ENCODE measurements at places on chromosomes 6 and 20.

DNA sequence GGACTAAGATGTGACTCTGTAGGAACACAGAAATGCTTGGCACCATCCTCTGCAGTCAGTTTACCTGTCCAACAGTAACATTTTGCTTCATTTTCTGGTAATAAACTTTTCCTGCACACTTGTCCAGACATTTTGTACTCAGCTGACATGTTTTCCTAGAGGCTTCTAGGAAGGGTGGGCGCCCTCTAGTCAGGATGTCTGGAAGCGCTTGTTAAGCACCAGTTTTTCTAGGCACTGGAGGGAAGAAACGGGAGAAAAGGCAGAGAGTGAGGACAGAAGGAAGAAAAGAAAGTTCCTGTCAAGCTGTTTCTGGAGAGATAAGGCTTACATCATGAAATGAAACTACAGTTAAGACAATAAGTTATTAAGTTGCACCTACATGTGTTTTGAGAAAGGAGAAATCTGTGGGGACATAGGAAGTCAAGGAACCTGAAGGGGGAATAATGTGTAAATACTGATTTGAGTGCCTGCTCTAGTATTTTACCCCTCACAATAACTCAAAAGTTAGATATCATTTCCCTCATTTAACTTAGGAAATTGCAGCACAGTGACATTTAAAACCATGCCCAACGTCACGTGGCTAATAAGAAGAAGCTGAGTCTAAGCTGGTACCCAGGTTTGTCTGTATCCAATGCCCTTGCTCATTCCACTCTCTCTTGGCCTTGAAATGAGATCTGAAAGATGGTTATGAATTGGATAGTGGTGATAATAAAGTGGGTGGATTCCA is 42.7 kb upstream of the TNFRSF21 start:
- DNase-seq: no peak

DNA sequence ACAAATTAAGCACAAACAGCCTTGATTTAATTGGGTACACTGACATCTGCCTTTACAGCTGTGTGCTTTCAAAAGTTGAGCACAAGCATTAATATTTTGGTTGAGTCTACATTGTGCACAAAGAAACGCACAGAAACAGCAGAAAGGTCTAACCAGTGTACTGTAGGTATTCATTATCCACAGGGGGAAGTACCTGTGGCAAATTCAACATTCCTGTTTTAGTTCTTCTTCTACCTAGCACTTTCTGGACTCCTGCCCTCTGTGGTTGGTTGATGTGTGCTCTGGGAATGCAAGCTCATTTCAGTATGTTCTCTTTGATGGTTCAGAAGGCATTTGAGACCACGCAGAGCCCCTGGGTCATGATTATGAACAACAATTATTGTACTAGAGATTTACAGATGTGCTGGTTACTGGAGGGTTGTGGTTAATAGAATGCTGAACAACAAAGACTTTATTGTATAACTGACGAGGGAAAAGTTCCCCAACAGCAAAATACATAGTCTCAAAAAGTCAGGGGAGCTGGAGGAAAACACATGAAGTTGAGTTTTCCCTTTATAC is 26.6 kb upstream of the DAAM2 start:
- DNase-seq: no peak

DNA sequence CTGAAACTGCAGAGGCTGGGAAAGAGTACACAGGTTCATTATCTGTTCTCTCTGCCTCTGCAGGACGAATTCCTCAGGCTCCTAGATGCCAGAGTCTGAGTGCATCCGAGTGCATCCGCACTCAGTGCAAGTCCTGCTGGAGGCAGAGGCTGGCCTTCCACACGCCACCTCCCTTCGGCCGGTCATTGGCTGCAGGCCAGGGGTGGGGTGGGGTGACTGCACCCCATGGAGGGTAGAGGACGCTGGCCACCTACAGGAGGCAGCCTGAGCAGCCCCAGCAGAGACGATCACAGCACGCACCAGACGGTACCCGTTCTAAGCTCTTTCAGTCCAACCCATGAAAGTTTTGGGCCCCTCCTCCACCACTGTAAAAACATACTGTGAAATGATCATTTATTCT is 11.7 kb downstream of the SFT2D1 start:
- peak; percentile 15 for DNase-seq

GRCh38 chr20:15236812-15237211 is 899.4 kb upstream of the FLRT3 start:
- no peak for DNase-seq

DNA sequence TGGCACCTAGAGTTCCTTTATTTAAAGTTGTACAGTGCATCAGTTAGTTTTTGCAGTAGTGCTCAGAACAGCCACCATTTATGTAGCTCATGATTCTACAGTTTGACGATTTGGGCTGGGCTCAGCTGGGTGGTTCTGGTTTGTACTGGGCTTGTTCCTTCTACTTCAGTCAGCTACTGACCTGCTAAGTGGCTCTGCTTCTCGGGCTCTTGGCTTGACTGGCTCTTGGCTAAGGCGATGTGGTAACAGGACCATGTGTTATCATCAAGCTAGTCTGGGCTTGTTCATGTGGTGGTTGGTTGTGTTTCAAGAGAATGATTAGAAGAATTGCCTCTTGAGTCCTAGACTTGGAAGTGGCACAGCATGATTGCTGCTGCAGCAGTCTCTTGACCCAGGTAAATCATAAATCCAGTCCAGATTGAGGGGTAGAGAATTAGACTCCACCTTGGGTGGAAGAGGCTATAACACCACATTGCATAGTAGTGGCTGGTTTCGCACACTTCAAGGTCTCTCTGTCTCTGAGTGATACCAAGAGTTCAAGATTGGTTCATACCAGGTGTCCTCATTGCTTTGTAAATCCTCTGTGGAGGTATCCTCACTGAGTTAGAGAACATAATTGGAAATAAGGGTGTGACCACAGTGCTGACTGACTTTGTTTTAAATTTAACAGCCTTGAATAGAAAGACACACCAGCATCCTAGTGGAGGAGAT is 253.0 kb downstream of the ARID1B start:
- DNase-seq: no peak

- no peak for DNase-seq
These were observed 59.4 kb downstream of the GNAS-AS1 start for GRCh38 chr20:58791286-58791685.

- no peak for DNase-seq
These were observed 452.9 kb downstream of the UTRN start for GRCh38 chr6:144737998-144738397.

GRCh38 chr6:31075528-31075927 is 36.8 kb downstream of the C6orf15 start:
- DNase-seq: no peak

DNA sequence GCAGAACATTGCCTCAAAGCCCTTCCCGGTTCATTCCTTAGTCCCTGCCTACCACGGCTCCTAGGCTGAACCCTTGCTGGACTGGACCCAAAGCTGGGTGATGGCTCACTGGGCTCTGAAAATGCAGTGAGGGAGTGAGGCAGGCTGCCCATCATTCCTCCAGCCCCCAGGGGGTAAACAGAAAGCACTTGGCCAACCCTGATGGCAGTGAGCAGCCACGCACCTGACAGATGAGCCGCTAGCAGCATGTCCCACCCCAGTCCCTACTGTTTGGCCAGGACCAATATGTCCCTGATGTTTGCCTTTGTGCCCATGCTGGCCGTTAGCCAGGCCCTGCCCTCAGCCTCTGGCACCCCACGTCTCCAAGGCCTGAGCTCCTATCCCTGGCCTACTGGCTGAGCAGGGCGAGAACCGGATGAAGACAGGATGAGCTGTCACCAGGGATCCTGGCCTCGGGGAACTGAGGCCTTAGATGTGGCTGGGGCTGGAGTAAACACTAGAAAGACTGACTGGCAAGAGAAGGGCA is 19.4 kb upstream of the BAK1 start:
- DNase-seq: no peak

GRCh38 chr20:23456409-23456808 is 3.7 kb upstream of the CST11 start:
- no peak for DNase-seq

GRCh38 chr20:43863821-43864544 is 50.7 kb upstream of the TOX2 start:
- DNase-seq: no peak

DNA sequence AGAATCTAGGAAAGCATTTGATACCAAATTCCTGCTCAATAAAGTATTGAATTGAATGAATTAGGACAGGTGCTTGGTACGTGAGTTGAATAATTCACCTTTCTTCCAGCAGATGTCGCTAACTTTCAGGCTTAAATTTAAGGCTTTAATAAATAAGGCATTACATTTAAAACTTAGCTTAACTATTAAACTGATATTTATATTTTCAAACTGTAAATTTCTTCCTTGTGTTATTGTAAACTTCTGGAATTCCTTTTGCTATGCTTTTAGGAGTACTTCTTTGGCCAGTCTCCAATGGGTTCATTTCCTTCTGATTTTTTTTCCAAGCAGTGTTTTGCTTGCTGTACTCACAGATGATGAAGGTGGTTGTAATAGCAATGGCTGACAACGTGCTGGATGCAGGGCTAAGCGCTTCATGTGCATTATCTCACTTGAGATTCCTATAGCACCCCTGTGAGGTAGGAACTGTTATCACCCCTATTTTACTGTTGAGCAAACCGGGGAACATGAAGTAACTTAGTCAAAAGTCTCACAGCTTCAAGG is 71.3 kb upstream of the SLC2A12 start:
- peak; percentile 62 for DNase-seq

DNA sequence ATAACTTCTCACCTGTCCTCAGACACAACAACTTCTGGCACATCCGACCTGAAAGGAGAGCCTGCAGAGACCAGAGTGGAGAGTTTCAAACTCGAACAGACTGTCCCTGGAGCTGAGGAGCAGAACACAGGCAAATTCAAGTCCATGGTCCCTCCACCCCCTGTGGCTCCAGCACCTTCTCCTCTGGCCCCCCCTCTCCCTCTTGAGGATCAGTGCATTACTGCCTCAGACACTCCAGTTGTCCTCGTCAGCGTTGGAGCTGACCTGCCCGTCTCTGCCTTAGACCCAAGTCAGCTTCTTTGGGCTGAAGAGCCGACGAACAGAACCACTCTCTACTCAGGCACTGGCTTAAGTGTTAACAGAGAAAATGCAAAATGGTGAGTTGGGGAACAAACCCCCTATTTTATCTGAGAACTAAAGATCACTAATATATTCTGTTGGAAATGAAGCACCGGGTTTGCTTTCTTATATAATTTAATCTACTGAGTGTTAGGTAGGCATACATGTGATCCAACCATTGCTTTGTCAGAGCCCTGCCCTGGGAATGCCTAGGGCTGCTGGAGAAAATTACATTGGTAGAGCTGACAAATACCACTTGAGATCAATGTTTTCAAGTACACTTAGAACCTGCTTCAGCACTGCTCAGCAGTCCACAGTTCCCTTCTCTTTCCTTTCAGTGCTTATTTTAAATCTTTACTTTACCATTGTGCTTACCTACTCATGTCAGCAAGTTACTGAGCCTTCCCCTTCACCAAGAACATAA is 77.5 kb upstream of the LTV1 start:
- DNase-seq: no peak

DNA sequence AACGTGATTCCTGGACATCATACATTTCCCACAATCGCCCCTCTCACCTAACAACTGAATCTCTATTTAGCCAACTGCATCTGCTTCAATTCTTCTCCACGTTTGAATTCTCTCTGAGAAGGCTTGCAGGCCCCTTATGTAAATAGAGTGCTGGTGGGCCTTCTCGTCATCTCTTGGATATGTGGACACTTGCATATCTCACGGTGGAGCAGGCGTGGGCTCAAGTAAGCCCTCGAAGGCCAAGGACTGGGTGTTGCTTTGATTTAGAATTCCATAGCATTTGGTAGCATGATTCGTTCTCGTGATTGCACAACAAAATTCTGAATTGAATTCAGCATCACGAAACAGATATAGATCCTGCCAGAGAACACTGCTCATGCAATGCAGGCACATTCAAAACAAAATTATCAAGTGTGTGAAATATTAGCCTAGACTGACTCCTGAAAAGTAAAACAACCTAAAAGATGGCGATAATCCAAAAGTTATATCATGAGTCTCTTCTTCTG is 613.6 kb downstream of the TFAP2A start:
- DNase-seq: no peak

DNA sequence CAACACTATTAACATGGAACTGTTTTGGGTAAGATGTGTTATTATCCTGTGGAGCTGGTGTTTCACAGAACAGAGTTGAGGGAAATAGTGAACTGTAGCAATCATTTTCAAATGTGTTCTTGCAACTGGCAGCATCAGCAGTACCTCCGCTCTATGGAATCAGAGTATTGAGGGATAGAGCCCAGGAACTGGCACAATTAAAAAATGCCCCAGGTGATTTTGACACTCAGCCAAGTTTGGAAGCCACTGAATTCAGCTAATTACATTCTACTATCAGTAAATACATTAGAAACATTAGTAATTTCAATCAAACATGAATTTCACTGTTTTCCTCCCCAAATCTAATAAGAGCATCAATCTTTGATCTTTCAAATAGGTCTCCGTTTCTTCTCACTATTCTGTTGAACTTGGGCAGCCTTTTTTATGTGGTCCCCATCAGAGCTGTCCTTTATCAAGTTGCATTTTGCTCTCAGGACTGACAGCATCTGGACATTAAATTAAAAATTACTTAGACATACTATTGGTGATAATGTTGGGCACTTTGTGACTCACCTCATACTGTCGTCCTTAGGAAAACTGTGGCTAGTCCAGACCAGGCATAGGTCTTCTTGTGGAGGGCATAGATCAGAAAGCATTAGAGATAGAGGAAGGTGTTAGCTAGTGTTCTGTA is 251.5 kb downstream of the DHX35 start:
- no peak for DNase-seq

DNA sequence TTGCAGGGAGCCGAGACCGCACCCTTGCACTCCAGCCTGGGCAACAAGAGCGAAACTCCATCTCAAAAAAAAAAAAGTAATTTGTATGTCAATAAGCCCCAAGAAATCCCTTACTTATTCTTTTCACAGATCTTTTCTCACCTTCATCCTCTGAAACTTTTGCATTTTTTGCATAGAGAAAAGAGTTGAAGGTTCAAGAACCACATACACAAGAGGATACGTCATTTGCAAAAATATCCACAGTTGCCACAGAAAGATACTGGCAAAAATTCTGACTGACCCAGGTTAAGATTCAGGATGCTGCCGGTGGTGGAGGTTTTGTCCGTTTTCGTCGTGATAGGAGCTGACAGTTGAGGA is 94.5 kb downstream of the ZMYND8 start:
- no peak for DNase-seq

DNA sequence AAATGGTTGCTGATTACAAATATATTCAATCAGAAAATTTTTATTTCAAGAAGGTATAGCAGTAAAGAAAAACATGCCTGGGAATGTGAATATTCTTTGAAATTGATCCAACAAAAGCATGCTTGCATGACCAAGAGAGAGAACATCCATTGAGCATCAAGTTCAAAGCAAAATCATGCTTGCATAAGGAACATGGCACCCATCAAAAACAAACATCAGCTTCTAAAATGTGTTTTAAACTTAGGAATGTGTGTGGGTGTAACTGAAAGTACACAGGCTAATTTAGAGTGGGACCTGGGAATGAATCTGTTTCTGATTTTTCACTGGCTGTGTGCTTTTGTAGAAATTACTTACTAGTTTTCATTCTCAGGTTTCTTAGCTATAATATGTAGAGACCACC is 5.6 kb downstream of the SLC17A5 start:
- no peak for DNase-seq
